ENCODE measurements at places on chromosomes 13 and 19. TPM values are rescaled to one million over a fixed set of nuclear protein-coding genes. Genes with fewer than 3 reads are reported as not detected.

The UTP14C gene
- 12.3 TPM for total RNA-seq

The SMIM44 gene
- total RNA-seq: not detected

The TNFSF13B gene
- 3.6 TPM for total RNA-seq

The CKM gene
- total RNA-seq: not detected

The OR7A5 gene
- 2.9 TPM for total RNA-seq

The PGLYRP1 gene
- not detected for total RNA-seq

Measured in melanocyte of skin (primary cell).